ENCODE measurements at places on chromosomes 11 and 22.

- DNase-seq, result no peak
Observed at GRCh38 chr11:68980776-68981065, at the start of gene MRGPRD. MRGPRD (minus strand) TSS chr11:68980986; CDS start chr11:68980986, 0 bp downstream.

DNA sequence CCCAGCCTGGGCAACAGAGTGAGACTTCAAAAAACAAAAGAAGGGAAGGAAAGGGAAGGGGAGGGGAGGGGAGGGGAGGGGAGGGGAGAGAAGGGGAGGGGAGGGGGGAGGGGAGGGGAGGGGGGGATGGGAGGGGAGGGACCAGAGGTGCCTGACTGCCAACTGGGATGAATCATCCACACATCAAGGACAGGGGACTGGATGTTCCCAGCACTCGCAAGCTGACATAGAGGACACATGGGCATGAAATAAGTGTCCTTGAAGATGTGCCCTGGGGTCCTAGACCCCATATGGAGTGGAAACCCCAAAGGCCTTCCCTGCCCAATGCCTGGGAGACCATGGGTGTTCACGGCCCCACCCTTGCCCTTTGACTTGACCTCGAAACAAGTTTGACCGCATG, 19.8 kb downstream of the TST start:
- no peak for DNase-seq

DNA sequence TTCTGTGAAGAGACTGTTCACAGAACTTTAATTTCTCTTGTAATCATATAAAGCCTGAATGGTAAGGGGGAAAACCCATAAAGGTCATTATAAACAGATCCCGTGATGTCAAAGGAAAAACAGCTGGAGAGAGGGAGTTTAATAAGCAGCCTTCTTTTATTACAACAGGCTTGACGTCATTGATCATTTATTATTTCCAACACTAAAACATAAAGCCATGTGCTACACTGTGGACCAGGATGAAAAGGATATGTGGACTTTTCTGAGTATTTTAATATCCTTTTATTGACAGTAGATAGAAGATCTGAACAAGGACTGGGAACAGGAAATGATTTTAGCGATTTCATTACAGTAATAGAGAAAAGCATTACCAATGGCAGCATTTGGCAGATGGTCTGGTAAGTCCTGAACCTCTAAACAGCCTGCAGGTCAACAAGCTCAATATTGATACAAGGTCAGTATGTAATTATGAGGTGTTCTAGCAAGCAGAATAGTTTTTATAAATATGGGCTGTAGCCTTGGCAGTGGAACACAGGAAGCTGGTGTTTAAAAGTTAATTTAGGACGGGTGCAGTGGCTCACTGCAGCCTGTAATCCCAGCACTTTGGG, 25.1 kb upstream of the TPH1 start:
- DNase-seq, result no peak

DNA sequence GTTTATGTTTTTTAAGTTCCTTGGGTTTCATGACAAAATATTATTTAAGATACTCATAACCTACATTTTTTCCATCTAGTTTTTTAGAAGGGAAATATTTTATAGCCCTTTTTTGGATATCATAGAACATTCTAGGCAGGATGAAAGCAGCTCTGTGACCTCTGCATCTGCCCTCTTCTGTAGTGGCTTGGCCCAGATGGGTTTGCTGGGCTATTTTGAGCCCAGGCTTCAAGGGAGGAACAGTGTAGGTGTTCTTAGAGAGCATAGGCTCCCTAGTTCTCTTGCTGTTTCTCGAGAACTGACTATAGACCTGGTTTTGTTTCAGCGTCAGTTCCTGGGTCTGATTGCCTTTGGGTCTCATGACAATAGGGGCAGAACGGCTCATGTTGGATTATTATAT, 32.2 kb downstream of the DIXDC1 start:
- no peak for DNase-seq

DNA sequence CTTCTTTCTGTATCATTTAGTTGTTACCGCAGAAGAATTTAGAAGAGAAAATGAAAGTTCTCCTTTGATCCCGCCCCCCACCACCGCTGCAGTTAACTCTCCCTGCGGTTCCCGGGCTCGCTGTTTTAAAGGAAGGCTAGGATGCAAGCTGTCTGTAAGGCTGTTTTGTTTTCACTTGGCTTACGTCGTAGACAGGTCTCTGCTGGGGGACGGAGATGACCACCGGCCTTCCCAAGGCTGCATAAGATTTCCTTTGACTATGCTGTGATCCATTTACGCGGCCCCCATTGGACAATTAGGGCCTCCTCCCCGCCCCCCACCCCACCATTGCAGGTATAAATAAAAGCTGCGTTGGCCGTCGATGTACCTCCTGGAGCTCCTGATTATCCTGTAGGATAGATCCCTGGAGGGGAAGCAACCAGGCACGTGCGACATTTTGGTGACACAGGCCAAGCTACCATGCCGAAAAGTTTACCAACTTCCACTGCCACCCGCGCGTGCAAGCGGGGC, 1.4 kb upstream of the CPT1A start:
- peak; percentile 79 for DNase-seq

GRCh38 chr11:134370526-134371435, 39.0 kb downstream of the GLB1L2 start:
- no peak for DNase-seq

- DNase-seq, result no peak
Observed at GRCh38 chr11:68803766-68804165, 38.0 kb downstream of the CPT1A start.

DNA sequence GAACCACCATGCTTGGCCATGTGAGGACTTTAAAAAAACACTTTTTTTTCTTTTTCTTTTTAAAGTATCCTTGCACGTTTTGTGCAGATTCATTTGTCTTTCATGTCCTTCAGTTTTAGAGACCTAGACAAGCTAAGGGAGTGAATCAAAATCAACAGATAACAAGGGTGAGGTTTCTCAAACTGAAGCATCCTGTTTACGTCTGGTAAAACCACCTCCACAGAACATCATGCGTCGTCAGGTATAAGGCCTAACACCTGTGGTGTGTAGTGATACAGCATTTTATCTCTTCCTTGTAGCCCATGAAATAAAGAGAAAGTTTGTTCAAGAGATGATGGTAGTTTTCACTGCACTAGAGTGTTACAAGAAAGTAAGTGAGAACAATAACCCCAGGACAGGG, 26.3 kb upstream of the CSF2RB start:
- no peak for DNase-seq

- no peak for DNase-seq
Observed at GRCh38 chr11:47507563-47508239, 45.2 kb downstream of the CELF1 start.

- DNase-seq, result no peak
Observed at GRCh38 chr11:27754035-27755017, 54.1 kb upstream of the BDNF start.

DNA sequence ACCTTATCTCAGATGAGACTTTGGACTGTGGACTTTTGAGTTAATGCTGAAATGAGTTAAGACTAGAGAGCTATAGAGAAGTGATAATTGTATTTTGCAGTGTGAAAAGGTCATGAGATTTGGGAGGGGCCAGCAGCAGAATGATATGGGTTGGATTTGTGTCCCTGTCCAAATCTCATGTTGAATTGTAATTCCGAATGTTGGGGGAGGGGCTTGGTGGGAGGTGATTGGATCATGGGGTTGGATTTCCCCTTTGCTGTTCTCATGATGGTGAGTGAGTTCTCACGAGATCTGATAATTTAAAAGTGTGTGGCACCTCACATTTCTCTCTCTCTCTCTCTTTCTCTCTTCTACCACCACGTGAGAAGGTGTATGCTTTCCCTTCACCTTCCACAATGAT, 777.8 kb upstream of the LUZP2 start:
- no peak for DNase-seq

All from activated CD4-positive, alpha-beta T cell treated with anti-CD3 and anti-CD28 coated beads, Interleukin-2, amount 10 ng/mL, durations not matched to agents 7 days and 5 days (primary cell).